ENCODE measurements at places on chromosomes 11 and 22.

- no peak for DNase-seq
These were observed 23.0 kb downstream of the SIK3 start for GRCh38 chr11:117075186-117075585.

GRCh38 chr11:102669664-102670063 is 35.9 kb downstream of the MMP27 start:
- no peak for DNase-seq

DNA sequence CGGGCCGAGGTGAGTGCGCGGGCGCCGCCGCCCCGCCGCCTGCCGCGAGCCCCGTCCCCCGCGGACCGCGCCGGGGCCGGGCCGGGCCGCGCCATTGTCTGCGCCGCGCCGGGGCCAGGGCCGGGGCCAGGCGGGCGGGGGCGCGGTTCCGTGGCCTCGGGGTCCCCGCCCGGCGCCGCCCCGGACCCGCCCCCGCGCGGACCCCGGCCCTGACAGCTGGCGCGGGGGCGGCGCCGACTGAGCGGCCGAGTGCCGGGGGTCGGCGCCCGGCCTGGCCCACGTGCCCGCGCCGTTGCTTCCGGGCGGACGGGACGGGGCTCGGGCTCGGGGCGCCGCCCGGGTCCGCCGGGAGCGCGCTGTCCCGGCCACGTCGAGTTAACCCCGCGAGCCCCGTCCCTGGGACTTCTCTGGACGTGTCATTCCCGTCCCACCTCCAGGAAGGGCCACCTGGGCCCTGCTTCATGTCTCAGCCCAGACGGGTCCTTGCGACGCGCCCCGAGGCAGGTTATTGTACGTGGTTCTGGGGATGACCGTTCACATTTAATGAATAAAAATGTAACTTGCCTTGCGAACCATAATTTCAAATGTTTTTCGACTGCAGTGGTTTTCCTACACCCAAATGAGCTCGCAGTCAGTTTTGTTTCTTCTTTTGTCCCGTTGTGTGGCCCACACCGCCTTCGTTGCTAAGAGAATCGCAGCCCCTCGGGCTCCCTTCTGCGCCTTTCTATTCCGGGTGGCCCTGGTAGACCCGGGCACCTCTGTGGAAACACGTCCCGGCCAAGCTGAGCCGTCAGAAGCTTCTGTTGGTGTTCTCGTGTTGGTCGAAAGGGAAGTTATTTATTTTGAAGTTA is 562 bp downstream of the ZBED4 start:
- DNase-seq = no peak

DNA sequence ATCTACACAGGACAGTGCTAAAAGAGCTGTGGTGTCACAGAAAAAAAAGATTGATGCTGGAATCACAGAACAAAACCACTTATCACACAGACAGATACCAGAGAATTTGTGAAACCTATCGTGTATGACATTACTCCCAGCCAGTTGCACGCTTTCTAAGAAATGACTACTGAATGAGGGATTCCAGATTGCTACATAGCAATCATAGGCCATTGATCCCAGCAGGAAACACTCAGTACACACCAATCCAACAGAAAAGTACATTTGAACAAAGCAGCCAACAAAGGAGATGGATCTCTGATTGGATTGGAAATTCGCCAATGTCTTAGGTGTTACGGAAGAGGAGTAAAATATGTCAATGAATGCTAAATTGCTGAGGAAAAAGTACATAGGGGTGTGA is 4.8 kb upstream of the OR8H1 start:
- no peak for DNase-seq

GRCh38 chr22:49694462-49695260 is 133.0 kb downstream of the BRD1 start:
- no peak for DNase-seq

All from GM19239 (cell line).